Ureter (tissue), 1 donor: ENCODE measurements at places on chromosomes 1 and 21. TPM values are rescaled to one million over a fixed set of nuclear protein-coding genes. Genes with fewer than 3 reads are reported as not detected.

GRCh38 chr1:42690477-42691156 is 8.4 kb downstream of the YBX1 start:
- no peak for DNase-seq

DNA sequence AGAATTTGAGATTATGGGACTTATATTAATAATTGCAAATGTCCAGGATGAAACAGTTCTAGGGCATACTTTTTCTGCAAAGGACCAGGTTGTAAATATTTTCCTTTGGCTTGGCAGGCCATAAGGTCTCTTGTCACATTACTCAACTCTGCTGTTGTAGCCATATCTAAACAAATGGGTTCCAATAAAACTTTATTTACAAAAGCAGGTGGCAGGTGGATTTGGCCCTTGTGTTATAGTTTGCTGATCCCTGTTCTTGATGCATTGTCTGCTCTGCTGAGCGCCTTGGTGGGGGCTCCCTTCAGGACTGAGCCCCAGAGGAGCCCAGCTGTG is 258.5 kb downstream of the FOXD2 start:
- no peak for DNase-seq

DNA sequence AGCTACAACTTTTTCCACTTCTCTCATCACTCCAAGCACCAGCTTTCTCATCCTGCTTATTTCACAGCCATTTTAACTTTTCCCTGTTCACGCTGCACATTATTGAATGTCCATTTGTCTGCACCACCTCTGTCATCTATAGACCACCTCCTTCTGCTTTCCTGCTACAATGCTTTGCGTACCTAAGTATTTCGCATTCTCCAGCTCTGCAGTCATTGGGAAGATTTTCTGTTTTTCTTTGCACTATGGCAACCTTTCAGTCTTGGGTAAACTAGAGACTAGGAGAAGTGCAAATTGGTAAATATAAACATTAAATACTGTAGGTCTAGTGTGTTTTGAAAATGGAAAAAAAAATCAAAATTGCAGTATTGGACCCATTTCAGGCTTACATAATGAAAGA is 835 bp downstream of the CCDC30 start:
- DNase-seq: no peak

DNA sequence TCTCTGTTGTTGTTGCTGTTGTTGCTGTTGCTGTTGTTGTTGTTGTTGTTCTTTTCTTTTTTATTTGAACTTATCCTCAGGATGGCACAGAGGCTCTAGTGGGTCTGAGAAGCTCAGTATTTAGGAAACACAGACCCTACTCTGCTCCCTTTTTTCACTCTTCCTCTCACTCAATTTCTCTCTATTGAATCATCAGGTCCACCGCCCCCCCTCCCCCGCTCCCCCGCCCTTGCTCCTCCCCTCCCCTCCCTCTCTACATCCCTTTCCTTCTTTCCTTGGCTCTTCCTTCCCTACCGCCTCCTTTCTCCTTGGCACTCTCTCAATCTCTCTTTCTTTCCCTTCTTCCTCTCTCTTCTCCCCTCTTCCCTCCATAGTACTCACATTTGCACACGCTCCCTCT is 218.5 kb upstream of the ZC3H12A start:
- no peak for DNase-seq

GRCh38 chr1:118977600-118977999 is 10.5 kb downstream of the TBX15 start:
- no peak for DNase-seq

DNA sequence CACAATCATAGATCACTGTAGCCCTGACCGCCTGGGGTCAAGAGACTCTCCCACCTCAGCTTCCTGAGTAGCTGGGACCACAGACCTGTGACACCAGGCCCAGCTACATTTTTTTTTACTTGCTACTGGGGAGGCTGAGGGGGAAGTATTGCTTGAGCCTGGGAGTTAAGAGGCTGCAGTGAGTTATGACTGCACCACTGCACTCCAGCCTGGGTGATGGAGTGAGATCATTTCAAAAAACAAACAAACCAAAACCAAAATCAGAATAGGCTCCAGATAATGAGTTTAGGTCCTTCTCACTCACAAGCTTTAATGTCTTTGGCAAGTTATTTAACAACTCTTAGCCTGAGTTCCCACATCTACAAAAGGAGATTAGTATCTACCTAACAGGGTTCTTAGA is 22.8 kb downstream of the WDR26 start:
- no peak for DNase-seq

- DNase-seq: no peak
Observed at GRCh38 chr1:172900376-172900997, 150.3 kb downstream of the TNFSF18 start.

GRCh38 chr21:31273278-31273677 is 70.8 kb downstream of the TIAM1 start:
- no peak for DNase-seq

DNA sequence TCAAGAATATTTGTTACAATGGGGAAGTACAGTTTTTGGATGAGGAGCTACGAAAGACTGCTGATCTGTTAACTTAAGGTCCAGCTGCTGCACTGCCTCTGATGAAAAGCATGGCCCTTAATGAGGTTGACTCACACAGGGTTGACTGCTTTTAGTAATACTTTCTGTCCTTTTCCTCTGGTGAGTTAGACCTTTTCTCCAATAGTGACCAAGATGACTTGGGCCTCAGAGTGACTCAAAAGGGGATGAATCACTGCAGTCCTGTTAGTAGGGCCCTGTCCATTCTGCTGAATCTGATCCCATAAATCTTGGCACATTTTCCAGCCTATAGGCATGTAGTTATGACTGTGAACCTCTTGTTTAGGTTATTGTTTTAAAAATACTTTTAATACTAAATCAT is 2.7 kb downstream of the DISP1 start:
- DNase-seq: no peak

- DNase-seq: no peak
Observed at GRCh38 chr21:28776251-28776650, 216.4 kb downstream of the LTN1 start.

- DNase-seq: no peak
Observed at GRCh38 chr1:47378147-47378546, 37.9 kb upstream of the FOXE3 start.

DNA sequence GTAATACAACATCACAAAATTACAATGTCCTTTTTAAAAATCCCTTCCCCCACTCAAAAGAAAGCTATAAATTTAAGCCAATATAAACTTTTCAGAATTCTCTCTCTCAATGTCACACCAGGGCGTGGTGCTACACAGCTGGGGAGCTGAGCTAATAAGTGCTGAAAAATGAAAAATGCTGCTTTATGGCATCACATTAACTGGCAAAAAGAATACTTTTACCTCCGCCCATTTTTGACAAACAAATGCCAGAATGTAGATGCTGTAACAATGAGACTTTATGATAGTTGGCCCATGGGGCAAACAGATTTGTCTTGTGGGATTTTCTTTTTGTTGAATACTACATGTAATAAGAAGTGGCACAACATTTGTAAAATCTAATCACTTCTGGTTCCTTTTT is 12.7 kb upstream of the LYPLAL1 start:
- DNase-seq: no peak

DNA sequence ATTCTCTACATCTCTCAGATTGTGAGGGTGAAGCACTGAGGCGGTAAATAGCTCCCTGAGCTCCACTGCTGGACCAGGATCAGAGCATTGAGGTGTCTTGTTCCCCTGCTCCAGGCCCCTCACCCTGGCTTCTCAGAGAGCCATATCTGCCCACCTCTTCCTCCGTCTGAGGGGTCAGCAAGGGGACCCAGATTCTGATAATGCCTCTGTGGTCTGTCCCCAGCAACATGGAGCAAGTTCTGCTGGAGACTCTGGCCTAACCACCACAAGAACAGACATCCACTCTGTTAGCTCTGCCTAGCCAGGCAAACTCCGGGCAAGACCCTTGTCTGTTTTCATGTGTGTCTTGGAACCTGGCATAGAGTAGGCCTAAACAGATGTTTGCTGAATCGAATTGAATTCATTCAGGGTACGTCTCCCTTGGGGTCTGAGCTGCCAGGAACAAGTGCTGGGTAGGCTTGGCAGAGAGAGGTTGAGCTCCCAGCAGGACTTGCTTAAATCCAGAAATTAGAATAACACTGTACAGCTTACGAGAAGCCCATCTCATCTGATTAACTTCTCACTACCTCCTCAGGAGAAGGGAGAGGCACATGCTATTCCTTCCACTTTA is 2.3 kb downstream of the TRAF5 start:
- DNase-seq: no peak

DNA sequence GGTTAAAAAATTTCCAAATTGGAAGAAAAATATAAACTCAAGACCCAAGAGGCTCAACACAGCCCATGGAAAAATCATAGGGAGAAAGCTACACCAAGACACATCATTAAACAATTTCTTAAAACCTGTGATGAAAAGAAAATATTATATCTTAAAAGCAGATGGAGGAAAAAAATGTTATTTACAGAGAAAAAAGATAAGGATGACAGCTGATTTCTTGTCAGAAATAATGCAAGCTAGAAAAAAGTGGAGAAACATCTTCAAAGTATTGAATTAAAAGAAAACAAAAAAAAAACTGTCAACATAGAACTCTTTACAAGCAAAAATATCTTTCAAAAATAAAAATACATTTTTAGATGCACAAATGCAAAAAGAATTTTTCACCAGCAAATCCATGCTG is 930.5 kb downstream of the ADGRL2 start:
- no peak for DNase-seq

DNA sequence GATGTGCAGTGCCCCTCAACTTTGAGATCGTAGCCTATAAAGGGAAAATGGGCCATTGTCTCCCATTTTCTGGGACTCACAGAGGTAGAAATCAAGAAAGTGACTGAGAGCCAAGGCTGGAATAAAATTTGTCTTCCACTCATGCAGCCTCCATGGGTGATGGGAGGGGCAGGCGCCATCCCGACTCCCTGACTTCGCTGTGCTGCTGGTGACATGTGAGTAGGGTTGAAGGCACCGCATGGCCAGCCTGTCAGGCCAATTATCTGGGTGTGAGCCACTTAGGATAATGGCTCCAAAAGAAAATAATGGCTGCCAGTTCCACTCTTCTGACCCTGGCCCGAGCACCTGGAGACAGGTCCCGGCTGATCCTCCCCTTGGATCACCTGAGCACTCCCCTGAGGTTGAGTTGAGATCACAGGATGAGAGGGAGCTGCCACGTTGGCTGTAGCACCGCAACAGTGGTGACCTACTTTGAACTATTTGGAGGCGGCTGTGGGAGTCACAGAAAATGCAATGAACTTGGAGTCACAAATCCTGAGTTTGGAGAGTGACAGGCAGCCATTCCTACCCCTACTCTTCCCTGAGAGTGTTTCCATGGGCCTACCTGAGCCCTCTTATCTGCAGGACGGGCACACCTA is 26.3 kb downstream of the CAPN9 start:
- DNase-seq: no peak

- DNase-seq: no peak
Observed at GRCh38 chr21:40284409-40284808, 417.2 kb downstream of the PCP4 start.

DNA sequence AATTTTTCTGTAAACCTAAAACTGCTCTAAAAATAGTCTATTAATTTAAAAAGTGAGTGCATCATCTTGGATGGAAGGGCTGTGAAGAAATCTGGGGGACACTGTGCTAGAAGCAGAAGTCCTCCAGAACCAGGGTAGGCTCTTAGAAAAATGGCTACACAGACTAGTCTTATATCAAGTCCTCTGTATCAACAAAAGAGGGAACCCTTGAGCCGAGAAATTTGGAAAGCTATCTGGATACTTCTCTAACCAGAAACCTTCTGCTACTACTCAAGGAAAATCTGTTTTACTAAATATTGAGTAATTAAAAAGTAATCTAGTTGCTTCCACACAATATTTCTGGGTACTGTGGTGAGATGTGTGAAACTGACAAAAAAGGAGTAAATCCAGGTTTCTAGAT is 92.1 kb downstream of the WDR3 start:
- no peak for DNase-seq

DNA sequence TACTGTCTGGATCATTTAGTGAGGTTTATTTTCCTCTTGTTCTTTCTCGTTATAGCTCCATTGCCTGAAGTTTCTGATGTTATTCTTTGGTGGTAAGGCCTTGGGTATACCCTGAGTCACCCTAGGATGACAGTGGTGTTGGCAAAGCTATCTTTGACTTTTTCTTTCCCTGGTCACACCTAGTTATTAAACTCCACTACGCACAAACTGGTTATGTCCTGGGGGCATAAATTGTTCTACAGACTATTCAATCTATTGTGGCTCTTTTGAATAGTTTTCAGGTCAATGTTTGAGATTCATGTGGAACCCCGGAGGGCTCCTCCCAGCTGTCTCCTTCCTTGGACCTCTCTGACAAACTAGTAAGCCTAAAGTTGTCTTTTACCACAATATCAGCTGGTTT is 157.7 kb downstream of the SLC35F3 start:
- DNase-seq: no peak

DNA sequence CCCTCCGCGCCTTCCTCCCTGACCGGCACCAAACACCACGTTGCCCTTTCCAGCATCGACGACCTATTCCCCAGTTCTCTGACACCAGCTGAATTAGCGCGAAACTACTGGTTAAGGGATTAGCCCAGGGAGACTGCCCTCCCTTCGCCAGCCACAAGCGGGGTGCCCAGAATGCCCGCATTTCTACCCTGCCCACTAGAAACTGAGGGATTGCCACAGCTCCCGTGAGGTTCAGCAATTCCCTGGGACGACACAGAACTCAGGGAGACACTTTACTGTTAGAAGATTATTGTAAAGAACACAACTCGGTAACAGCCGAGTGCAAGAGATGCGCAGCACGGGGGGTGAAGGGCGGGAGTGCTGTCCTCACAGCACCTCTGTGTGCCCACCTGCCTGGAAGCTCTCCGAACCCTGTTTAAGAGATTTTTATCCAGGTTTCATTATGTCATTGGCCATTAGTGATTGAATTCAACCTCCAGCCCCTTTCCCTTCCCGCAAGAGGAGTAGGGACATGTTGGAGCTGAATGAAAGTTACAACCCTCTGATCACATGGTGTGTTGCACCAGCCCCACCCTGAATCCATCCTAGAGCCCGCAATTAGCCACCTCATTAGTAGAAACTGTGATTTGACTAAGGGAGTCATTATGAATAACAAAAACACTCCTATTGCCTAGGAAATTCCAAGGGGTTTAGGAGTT is 15.8 kb upstream of the RIPPLY3 start:
- DNase-seq: no peak

DNA sequence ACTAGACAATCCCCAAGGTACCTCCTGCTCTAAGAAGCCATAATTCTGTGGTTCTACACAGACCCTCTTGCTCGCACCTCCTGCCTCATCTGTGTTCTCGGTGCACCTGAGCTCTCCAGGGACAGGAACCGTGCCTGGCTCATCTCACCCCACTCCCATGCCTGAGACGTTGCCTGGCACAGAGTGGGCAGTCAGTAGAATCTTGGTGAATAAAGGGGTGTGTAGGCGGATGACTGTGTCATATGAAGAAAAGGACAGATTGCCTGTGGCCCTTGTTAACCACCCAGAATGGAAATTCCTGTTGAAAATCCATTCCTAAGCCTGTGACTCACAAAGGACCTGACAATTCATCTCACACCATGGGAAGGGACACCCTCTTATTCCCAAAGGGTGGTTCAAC is 92.9 kb downstream of the KCNN3 start:
- no peak for DNase-seq

GRCh38 chr1:8427493-8427892 is 109.6 kb downstream of the SLC45A1 start:
- DNase-seq: no peak

Gene LCE3D
- not detected for total RNA-seq

Gene KRTAP12-3
- not detected for total RNA-seq

Gene GJA8
- not detected for total RNA-seq

Gene F11R
- total RNA-seq: 166 TPM

Gene NR0B2
- total RNA-seq: not detected

Gene FNDC10
- total RNA-seq: 4.1 TPM

Gene CLEC20A
- total RNA-seq: not detected

Gene LZIC
- 27.5 TPM for total RNA-seq

Gene GNAT2
- not detected for total RNA-seq

Gene PYCR2
- total RNA-seq: 106 TPM

Gene RGS16
- 22.4 TPM for total RNA-seq
